RPMI8226 (cell line): ENCODE measurements at places on chromosomes 3 and 15.

DNA sequence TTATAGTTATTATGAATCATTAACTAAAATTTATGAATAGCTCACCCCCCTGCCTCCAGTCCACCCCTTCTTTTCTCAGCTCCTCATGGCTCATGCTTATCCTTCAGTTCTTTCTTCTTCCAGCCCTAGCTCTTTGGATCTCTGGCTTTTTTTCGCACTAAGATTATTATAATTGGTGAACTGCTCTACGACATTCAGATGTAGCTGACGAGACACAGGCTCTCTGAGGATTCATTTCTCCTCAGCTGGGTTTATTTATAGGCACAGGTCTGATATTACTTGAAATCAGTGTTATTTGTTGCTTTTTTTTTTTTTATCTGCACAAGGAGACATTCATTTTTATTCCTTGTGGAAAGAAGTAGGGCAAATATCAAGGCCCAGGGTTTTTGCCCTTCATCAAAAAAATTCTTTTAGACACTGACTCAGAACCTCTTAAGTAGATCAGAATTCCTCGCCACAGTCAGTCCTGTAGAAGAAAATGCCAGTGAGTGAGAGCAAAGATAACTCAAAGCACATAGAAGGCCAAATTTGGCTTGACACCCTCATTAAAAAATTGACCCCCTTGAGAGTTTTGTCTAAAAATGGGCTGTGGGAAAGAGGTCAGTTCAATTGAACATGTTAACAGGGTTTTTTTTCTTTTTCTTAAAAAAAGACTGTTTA is 106.6 kb downstream of the MYH15 start:
- no peak for DNase-seq

GRCh38 chr3:104102386-104102785 is 1264.3 kb upstream of the ALCAM start:
- peak; percentile 52 for DNase-seq

DNA sequence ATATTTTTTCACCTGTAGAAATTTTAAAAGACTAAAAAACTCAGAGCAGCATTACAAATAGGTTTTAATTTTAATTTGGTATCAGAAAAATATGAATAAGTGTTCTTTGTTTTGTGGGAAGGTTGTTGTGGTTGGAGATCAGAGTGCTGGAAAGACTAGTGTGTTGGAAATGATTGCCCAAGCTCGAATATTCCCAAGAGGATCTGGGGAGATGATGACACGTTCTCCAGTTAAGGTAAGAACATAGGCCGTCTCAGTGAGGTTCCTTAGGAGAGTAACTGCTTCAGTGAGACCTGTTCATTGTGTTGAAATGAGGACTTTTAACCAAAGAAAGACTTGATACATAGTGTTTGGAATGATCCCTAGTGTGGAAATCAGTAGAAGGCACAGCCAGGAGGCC is 44.8 kb downstream of the OPA1 start:
- no peak for DNase-seq

GRCh38 chr15:73323374-73323955 is 45.3 kb downstream of the HCN4 start:
- no peak for DNase-seq

DNA sequence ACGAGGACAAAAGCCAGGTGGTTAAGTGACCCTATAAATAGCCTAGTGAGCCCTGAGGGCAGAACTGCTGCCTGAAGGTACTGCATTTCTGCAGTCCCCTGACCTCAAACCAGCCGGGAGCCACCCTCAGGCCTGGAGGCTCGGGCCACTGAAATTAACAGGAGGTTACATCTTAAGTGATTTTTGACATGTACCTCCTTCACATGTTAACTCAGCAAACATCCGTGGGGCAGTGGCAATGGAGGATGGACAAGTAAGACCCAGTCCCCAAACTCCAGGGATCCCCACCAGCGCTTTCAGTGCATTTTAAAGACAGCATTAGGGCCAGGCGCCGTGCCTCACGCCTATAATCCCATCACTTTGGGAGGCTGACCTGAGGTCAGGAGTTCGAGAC is 26.2 kb downstream of the PSTPIP1 start:
- DNase-seq: peak; percentile 94

DNA sequence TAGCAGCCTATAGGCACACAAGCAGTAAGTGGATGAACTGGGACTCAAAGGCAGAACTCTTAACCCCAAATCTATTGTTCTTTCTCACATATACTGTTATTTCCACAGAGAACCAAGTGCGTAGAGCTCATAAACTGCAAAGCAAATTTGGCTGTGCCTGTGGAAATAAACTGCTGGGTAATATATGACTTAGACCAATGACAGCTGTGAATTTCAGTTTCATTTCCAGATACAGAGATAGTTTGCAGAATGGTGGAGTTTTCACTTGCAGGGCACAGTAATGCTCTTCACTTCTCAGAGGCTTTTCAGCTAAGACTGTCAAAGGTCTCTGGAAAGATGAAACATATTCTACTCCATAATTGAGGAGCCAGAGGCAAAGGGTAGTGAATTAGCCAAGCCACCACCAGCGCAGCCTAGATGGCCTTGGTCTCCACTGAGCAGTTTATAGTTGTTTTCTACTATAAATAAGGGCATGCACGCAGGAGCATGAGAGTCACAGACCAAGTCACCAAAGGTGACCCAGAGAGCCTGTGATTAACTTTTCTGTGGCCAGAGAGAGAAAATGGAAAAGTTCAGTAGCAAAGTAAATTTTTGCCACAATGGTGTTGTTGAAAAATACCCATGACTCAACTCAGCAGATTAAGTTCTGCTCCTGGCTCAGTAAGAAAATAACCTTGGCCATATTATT is 180.7 kb upstream of the GRM7 start:
- DNase-seq: peak; percentile 42

DNA sequence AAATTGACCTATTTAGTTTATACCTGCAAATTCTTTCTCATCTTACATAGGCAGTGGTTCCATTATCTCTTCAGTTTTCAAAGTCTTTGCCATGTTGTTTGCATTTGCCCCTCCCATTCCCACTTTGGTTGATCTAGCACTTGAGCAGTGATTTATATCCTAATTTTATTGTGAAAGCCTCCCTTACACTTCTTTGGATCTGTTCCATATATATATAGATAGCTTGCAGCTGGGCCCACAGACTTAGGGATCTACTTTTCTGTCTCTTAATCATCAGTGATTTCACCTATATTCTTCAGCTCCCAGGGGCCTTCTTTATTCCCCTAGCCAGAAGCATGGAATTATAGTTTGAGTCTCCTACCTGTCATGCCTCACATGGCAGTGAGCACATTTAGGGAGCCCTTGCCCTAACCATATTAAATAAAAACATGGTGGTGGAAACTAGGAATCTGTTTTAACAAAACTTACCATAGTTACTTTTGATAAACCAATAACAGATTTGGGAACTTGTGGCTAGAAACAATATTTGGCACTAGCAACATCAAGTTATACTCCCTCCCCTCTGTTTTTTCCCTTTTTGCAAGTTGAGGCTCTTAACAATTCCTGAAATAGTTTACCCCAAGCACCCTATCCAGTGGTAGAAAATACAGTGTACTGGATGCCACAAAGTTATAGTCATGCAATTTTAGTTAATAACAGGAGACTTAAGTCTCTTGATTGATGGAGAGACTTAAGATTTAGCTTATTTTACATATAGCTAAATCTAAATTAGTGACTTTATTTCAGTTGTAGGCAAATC is 41.7 kb downstream of the ARIH1 start:
- DNase-seq: no peak

- no peak for DNase-seq
These were observed 325.2 kb downstream of the DIPK2A start for GRCh38 chr3:144296808-144297207.

GRCh38 chr15:68423359-68424296 is 8.3 kb downstream of the ITGA11 start:
- DNase-seq: no peak

- DNase-seq: no peak
These were observed 4.4 kb downstream of the A4GNT start for GRCh38 chr3:138127636-138128365.

GRCh38 chr15:25624504-25625177 is 185.8 kb upstream of the UBE3A start:
- no peak for DNase-seq

DNA sequence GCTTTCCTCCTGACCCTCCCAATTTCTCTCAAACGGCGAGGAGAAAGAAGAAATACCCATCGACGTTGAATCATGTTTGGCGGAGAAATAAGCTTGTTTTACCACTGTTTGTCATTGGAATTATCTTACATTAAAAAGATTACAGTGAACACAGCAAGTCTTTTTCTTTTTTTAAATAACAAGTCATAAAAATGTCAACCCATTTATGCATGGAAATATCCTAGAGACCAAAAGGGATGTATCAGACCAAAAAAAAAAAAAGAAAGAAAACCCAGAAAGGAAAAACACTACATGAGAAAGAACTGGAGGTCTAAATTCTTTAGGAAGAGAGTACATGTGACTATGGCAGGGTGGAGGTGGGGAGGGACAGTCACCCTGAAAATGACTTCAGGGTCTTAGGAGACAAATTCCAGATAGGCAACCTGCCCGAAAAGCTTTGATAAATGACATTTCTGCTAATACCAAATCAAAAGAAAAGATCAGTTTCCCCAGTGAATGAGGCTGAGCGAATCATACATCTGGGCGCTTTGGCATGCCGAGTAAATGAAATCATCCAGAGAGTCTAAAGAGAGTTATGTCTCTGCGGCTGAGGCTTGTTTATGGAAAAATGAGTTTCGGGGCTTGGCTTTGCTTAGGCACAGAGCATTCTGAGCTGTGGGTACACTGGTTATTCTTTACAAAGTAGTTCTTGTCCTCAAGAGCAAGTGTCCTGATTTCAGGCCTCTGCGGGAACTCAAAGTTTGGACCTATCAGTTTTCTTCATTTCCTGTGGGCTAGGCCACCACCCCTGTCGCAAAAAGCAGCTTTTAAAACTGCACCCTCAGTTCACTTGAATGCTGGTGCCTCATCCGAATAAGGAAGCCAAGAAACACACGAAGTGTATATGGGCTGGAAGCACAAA is 110.1 kb upstream of the TGFBR2 start:
- DNase-seq: no peak

DNA sequence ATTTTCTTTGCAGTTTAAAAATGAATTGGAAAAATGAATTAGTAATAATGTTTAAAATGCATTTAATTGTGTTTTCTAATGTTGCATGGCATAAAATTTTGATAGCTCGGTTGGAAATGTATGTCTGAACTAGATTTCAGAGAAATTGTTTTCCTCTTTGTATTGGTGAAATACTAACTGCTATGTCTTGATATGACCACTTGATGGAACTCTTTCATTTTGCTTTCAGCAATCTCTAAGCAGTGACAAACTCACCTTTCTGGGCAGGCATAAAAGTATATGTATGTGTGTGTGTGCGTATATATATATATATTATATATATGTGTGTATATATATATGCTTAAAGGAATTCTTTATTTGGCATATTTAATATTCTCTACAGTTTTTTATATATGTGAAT is 239.3 kb upstream of the ZNF717 start:
- peak; percentile 33 for DNase-seq

DNA sequence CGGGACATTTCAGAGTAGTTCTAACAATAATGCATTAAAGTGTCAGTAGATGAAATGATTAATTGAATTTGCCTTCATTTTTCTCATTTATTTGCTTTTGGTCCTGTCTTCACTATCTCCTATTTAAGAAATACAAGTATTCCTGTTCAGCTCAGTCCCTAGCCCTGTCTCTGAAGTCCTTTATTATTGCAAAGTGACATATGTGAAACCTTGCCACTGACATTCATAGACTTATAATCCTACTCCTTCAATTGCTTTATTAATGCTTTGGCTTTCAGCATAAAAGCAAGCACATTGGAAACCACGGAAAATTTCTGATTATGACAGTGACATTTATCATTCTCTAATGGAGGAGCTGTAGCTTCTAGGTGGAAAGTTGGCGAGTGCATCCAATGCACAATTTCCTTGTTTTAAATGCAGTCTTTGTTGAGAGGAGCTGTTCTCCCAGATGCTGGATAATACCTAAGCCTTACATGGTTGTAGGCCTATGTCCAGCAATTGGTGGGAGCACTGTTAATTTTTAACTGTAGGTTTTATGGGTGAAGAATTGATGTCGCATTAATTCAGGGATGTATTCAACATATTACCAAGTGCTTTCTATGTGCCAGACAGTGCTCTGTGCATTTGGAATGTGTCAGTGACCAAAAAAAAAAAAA is 337.8 kb downstream of the FEZF2 start:
- DNase-seq: no peak

- DNase-seq: no peak
These were observed 612.8 kb downstream of the MAGI1 start for GRCh38 chr3:65425880-65426279.

- no peak for DNase-seq
These were observed 12.4 kb downstream of the SPATA16 start for GRCh38 chr3:173128633-173129032.

- DNase-seq: peak; percentile 17
These were observed 40.4 kb downstream of the WHAMM start for GRCh38 chr15:82849556-82850512.

DNA sequence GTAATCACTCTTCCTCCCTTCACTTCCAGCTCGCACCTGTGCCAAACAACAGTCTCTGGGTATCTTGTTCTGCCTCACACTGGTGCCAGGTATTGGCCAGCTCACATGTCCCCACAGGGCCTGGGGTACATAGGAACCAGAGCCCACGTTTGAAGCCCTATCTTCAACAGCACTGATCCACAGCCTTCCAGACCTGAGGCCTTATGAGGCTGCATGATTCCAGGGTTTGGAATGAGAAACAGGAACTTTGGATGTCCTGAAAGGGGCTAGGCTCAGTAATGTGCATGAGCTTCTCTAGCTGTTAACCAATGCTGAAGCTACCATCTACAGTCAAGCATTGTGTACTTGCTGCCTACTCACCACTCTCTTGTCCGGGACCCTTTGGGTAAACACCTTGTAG is 92.4 kb downstream of the GPR156 start:
- DNase-seq: no peak

- no peak for DNase-seq
These were observed at the start of gene TAGLN3 for GRCh38 chr3:111998636-111999483. Gene TAGLN3 (plus strand): TSS chr3:111998922. CDS start chr3:111999423, 501 bp downstream.

GRCh38 chr3:37423825-37424224 is 249.4 kb upstream of the LRRFIP2 start:
- DNase-seq: no peak

GRCh38 chr3:100368441-100368840 is 32.4 kb downstream of the TOMM70 start:
- DNase-seq: no peak

DNA sequence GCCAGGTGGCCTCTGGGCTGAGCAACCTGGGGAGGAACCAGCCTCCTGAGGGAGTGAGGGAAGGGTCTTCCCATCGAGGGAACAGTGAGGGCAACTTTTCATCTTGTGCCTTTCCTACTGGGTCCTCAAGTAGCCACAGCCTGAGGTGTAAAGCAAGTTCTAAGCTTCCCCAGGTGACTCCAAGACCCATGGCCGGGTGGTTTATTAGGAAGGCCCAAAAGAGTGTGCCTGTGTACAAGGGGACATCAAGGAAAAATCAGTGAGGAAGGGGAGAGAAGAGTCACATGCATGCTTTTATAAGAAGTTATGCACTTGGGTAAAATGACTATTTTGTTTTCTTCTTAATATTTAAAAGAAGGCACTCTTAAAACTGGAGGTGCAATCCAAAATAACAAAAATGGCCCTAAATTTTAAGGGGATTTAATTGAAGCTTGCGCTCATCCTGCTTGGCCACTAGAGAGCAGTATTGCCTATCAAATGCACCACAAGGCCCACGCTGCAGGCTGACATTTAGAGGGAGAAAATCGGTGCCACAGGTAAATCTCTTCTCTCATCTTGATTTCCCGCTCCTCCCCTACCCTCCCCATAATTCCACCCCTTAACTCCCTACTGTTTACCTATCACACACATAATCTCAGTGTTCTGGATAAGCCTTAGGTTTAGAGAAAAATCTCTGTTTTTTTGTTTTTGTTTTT is 6.7 kb downstream of the NANOGP8 start:
- peak; percentile 39 for DNase-seq
